ENCODE measurements at places on chromosomes 5 and 9.
A peak's percentile ranks its signal among the peaks of the same experiment; 100 is the strongest.

- no peak for DNase-seq
Observed at GRCh38 chr5:74123929-74124328, 497.9 kb downstream of the ARHGEF28 start.

GRCh38 chr5:97100476-97100875 is 41.9 kb downstream of the LIX1 start:
- no peak for DNase-seq

- DNase-seq = no peak
Observed at GRCh38 chr5:36450229-36451014, 148.7 kb upstream of the RANBP3L start.

DNA sequence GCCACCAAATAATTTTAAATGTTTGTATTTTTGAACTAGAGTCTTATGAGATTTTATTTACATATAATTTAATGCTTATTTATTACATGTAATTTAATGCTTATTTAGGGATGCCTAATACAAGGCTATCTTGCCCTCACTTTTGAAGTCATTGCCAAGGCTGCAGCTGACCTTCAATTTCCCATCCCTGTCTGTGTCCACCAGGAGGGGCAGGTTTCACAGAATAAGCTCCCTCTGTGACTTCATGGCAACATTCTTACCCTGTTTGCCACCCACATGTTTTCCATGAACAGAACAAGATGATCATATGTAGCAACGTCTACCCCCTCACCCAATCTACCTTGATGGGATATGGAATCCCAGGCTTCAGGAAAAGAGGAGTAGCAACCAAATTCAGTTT is 27.0 kb downstream of the C5 start:
- no peak for DNase-seq

GRCh38 chr5:137496919-137497318 is 2.2 kb downstream of the SPOCK1 start:
- DNase-seq = no peak

- DNase-seq = peak; percentile 2
Observed at GRCh38 chr5:33120671-33121070, 320.1 kb upstream of the TARS1 start.

GRCh38 chr5:84088996-84089395 is 295.7 kb downstream of the EDIL3 start:
- peak; percentile 9 for DNase-seq

DNA sequence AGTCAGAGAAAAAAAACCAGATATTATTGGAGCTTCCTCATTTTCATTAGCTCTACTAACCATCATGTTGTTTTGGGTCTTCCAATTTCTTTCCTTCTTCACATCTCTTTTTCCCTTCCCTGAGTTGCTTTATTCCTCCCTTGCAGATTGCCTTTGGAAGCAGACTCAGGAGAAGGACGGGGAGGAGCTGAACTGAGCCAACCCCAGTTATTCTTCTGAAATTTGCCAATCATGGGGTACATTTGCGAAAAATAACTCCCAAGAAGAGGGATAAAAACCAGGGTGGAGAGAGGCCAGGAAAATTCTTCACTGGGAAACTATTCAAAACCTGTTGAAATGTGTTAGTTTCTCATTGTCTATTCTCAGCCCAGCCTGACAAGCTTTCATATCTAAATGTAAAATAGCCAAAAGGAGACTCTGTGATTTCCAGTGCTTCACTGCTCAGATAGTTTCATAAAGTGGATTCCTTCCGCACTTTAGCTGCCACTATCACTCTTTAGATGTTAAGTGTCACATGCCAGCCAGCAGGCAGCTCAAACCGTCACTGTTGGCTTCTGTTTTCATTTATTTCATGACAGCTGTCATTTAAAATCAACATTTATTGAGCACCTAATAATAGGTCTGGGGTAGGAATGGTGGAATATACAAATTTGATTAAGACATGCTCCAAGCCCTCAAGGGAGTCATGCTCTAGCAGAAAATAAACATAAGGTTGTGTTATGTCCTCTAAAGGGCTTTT is 204.5 kb downstream of the SREK1 start:
- no peak for DNase-seq

DNA sequence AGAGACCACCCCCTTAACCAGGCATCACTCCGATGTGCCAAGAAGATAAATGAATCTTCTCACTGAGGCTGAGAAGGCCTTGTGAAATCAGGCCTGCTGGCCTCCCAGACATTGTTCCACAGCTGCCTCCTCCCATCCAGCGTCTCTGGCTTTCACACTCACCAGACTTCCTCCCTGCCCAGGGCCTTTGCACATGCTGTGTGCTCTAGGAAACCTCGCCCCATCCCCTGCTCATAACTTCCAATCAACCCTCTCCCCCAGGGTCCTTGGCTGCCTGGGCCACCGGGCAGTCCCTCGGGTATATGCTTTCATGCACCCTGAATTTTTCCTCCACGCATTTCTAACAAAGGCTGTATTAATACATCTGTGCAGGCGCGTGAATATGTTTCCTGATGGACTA is 58.4 kb downstream of the DUSP1 start:
- no peak for DNase-seq

DNA sequence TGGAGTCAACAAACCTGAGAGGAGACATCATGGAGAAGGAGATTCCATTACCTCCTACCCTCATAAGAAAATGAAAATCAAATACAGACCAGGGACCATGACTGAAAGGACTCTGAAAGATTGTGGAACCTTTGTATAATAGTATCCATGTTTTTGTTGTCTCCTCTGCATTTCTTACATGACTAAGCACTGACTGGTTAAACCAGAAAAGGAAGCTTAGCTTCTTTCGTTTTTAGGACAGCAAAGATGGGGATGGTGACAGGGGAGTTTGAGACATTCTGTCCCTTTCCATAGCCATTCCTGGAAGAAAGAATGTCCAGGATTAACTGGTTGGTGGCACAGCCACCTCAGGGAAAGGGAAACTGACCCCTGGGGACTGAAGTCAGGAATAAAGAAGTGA is 22.2 kb downstream of the ITGA1 start:
- DNase-seq = no peak

DNA sequence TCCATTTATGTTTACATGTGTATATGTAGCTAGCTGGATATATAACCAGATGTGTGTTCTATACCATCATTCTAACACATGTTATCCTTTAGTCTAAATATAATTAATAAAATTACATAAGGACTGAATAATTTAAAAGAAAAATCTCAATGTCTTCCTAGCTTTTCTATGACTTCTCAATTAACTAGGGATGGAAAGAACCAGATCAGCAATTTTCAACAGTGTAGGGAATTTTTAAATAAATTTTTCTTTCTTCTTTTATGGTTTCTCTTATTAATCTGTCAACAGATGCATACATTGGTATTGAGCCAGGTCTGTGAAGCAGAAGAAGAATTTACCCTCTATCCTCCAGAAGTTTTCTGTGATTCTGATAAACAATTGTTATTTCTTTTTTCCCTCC is 2180.4 kb upstream of the C9orf72 start:
- no peak for DNase-seq

GRCh38 chr5:126847826-126848251 is 70.9 kb downstream of the LMNB1 start:
- DNase-seq = peak; percentile 57

- DNase-seq = no peak
Observed at GRCh38 chr9:438066-438465, 223.4 kb downstream of the DOCK8 start.

- DNase-seq = no peak
Observed at GRCh38 chr9:127194881-127195713, 69.5 kb upstream of the GARNL3 start.

DNA sequence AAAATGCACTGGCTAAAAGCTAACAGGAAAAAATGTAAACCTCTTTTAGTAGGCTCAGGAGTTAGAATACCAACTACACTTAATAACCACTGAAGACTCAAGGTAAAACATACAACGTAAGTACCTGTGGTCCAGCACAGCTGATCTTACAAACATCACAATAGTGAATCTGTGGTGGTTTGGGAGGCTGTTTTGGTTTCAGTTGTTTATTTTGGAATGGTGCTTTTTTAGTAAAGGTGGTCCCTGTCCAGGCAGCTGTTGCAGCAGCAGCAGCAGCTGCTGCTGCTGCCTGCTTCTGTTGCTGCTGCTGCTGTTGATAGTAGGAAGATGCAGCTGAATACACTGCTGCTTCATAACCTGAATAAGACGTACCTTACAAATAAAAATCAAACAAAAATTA is 37.9 kb downstream of the ZFR start:
- DNase-seq = no peak

DNA sequence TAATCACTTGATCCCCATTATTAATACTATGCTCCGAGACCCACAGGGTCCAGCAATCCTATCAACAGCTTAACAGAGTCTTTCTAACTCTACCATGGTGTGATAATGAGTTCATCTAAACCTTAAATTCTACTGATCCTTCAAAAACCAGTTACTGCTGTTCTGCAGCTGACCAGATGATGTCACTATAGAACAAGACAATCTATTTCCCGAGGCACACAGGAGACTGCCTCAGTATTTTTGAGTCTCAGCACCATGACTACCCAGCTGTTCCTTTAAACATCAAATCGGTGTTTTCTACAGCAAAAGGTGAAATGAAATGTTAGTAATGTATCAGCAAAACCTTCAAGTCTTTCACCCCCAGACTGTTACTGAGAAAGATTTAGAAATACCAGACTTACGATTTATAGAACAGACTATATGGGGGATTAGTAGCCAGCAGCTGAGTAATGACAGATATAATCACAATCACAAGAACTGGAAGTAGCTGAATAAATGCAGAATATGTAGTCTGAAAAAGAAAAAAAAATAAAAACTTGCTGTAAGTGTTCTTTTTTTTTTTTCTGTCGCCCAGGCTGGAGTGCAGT is 16.9 kb downstream of the DNAJC18 start:
- DNase-seq = peak; percentile 91

DNA sequence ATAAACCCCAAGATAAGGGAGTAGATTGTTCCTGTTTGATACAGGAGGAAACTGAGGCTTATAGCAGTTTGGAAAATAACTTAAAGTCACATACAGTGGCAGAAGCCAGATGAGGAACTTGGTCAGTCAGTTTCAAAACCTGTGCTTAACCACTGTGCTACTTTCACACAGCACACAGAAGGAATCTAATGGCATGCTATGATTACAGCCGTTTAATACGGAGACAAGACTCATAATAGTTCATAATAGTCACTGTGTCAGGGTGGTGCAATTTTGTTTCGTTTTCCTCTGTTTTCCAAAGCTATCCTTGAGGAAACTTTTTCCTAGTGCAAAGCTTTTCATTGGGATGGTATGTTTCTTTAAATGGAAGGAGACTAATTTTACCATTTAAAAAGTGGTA is 112.3 kb downstream of the GCNT1 start:
- DNase-seq = no peak

DNA sequence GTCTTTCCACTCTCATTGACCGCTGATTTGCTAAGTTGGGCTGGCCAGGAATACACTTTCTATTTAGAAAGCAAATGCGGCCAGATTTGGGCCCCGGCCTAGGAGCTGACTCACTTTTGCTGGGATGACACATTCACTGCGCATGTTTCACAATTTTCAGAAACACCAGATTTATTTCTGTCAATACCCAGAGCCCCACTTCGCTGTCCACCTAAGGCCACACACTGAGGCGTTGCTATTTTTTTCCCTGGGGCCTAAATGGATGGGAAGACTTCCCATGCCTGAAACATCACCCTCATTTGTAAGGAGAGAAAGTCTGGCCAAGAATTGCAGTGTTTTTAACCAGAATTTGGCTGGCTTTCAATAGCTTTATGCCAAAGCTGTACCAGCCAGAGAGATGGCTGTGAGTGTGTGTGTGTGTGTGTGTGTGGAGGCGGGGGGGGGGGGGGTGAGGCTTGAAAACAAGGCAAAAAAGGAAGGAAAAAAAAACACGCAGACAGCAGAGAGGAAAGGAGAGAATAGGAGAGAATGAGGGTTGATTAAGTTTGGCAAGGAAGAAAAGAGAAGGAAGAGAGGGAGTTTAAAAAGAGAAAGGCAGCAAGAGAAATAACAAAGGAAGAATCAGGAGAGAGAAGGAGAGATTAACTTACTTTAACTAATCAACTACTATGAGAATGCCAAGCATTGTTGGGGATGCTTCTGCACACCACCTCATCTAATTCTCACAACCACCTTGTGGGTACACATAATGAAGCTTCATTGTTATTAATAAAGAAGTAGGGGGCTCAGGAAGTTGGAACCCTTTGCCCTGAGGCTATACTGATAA is 261.4 kb upstream of the KLF4 start:
- peak; percentile 51 for DNase-seq

DNA sequence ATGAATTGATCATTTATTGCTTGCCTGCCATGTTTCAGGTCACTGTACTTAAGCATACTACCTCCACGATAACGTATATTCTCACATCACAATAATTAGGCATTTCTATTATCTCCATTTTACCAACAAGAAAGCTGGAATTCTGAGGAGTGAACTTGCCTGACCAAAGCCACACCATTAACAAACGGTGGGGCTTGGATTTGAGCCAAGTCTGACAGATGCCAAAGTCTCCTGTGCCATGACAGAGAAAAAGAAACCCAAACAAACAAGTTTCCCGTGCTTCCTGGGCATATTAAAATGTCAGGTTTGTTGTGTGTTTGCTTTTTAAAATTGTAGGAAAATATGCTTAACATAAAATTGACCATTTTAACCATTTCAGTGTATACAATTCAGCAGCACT is 40.8 kb upstream of the KCNV2 start:
- DNase-seq = no peak

GRCh38 chr5:112417931-112418658 is 982 bp downstream of the EPB41L4A start:
- peak; percentile 63 for DNase-seq

DNA sequence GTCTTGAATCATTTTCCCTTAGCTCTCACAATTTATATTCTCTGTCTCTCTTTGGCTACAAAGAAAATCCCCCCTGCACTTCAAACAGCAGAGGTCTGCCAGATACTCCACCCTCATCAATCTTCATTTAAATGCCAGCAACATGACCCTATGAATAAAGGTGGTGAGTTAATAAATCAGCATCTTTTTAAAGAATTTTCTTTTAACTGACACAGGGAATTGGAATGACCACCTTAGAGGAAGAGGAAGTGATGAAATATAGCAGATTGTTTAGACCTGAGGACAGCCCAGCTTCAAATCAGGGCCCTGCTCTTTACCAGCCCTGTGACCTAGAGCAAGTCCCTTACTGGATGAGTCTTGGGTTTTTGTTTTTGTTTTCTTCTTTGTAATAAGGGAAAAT is 223.1 kb upstream of the PAPPA start:
- no peak for DNase-seq

DNA sequence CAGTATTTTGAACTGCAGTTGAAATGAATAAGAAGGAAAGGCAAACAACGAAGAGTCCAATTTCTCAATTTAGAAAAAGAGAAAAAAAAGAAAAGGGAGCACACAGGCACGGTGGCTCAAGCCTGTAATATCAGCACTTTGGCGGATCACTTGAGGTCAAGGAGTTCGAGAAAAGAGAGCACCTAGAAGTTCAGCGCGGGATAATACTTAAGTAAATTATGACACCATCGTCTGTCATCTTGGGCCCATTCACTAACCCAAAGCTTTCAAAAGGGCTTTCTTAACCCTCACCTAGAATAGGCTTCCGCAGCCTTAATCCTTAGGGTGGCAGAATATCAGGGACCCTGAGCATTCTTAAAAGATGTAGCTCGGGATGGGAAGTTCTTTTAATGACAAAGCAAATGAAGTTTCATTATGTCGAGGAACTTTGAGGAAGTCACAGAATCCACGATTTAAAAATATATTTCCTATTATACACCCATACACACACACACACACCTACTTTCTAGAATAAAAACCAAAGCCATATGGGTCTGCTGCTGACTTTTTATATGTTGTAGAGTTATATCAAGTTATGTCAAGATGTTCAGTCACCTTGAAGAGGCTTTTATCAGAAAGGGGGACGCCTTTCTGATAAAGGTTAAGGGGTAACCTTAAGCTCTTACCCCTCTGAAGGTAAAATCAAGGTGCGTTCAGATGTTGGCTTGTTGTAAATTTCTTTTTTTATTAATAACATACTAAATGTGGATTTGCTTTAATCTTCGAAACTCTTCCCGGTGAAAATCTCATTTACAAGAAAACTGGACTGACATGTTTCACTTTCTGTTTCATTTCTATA is 602 bp upstream of the CD274 start:
- no peak for DNase-seq

All from eye (tissue), 1 donor.